Dermis lymphatic vessel endothelial cell (primary cell): ENCODE measurements at places on chromosomes 2 and 18. TPM values are rescaled to one million over a fixed set of nuclear protein-coding genes. Genes with fewer than 3 reads are reported as not detected.

The BOK gene
- total RNA-seq, result 23.8 and 48.5 TPM in 2 replicates

The PPP1CB gene
- 124 and 128 TPM in 2 replicates for total RNA-seq

The LIMS4 gene
- 45.6 and 52.5 TPM in 2 replicates for total RNA-seq

The UGT1A1 gene
- total RNA-seq, result not detected in 2 replicates

The SERPINB3 gene
- total RNA-seq, result not detected in 2 replicates

The PIEZO2 gene
- total RNA-seq, result 311 and 447 TPM in 2 replicates

The KCNG2 gene
- 0.43 and 0.69 TPM in 2 replicates for total RNA-seq

The ANKRD30BL gene
- total RNA-seq, result not detected in 2 replicates

The KHK gene
- total RNA-seq, result 2.4 and 4.3 TPM in 2 replicates

The PJVK gene
- total RNA-seq, result 0.69 and 0.76 TPM in 2 replicates

The TMEM87B gene
- total RNA-seq, result 22.1 and 31.0 TPM in 2 replicates

The DES gene
- total RNA-seq, result not detected in 2 replicates

The AMER3 gene
- not detected in 2 replicates for total RNA-seq

The RNMT gene
- 21.7 TPM in 2 replicates for total RNA-seq

The DLX1 gene
- 0.09 TPM in 1 of 2 replicates, not detected in the other for total RNA-seq

The GNLY gene
- total RNA-seq, result not detected in 2 replicates

The KATNAL2 gene
- 0.86 and 1.1 TPM in 2 replicates for total RNA-seq

The TFCP2L1 gene
- total RNA-seq, result not detected in 2 replicates

The SPP2 gene
- not detected in 2 replicates for total RNA-seq

The ASB1 gene
- total RNA-seq, result 5.2 and 7.6 TPM in 2 replicates

The C2orf80 gene
- total RNA-seq, result not detected in 2 replicates

The ALLC gene
- not detected in 2 replicates for total RNA-seq

The ASPRV1 gene
- 0.22 and 0.26 TPM in 2 replicates for total RNA-seq

The NAT8 gene
- total RNA-seq, result not detected in 2 replicates

The CNOT9 gene
- total RNA-seq, result 41.3 and 44.3 TPM in 2 replicates

The TUBB8B gene
- total RNA-seq, result 0.11 TPM in 1 of 2 replicates, not detected in the other

The FAM110C gene
- under 0.01 and 0.17 TPM in 2 replicates for total RNA-seq

The CPS1 gene
- 0.22 and 1.1 TPM in 2 replicates for total RNA-seq

The SETBP1 gene
- 5.1 and 7.5 TPM in 2 replicates for total RNA-seq

The RAX gene
- total RNA-seq, result not detected in 2 replicates

The CHPF gene
- total RNA-seq, result 0.17 and 1.2 TPM in 2 replicates

The MAPK4 gene
- not detected in 2 replicates for total RNA-seq

The GAREM1 gene
- total RNA-seq, result under 0.01 and 0.17 TPM in 2 replicates

The ALKAL2 gene
- not detected in 2 replicates for total RNA-seq

The MSTN gene
- total RNA-seq, result under 0.01 and 0.11 TPM in 2 replicates

The INHA gene
- total RNA-seq, result not detected in 2 replicates

The NEB gene
- total RNA-seq, result 0.43 and 0.60 TPM in 2 replicates
